ENCODE measurements at places on chromosomes 12 and 14.

- no peak for DNase-seq
These were observed 39.8 kb downstream of the PRIMA1 start for GRCh38 chr14:93748208-93749075.

DNA sequence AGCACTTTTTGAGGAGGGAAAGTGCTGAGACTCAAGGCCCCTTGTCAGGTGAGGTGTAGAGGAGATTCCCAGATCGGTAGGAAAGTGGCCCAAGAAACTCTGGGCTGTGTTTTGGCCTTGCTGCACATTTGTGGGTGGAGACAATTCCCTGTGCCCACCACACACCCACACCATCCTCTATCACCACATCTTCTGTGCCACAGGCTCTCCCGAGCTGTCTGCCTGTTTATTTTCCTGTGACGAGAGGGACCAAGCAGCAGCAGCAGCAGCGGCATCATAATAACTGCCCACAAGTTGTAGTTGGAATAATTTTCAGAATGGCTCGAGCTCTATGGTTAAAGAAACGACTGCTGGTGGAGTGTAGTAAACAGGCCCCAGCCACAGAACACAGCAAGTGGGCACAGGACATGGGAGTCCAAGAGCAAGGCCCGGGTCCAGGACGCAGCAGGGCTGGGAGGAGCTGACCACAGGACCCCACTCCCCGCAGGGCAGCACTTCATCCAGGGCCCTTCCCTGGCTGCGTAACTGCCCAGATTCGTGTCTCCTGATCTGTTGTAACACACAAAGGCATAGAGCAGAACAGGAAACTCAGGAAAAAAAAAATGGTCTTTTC lies 55.6 kb upstream of the BCL2L14 start:
- DNase-seq, result no peak

GRCh38 chr14:103329401-103330347 lies 4.4 kb upstream of the EIF5 start:
- peak; percentile 84 for DNase-seq

DNA sequence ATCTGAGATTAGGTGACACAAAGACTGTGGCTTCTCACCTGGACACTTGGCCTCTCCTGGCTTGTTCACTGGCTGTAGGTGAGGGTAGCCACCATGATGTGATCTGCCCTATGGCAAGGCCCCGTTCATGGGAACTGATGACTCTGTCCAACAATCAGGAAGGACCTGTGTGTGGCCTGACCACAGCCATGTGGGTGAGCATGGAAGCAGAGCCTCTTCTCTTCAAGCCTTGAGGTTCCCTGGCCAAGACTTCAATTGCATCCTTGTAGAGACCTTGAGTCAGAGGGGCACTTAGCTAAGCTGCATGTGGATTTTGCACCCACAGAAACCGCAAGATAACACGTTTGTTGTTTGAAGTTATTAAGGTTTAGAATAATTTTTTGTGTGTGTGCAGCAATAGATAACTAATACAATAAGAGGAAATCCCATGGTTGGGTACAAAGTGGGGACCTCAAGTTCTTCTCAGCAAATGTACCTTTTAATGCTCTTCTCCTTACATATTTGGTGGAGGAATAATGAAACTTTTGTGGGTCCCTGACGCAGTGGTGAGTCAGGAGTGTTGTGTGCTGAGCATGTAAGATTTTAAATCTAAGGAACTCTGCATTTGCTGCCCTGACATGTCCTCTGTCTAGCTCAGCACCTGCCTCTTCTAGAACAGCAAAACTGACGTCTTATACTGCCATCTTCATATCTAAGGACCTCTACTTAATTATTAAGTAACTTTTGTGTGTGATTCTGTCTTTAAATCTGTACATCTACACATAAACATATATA lies 27.5 kb upstream of the PLEKHG7 start:
- DNase-seq, result no peak

DNA sequence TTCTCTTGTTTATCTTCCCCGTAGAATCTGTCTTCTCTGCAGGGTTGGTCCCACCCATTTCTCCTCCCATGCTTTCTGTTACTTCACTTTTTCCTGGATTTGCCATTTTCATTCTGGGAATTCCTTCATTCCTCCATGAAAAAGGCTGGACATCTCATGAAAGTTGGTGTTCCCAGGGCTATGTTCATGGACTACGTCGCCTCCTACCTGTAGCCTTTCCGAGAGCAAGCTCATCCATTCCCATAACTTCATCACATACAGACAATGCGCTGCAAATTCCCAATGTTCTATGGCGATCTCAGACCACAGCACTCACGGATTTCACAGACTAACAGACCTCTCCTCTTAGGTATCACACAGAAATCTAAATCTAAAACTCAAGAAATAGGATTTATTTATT lies 217.1 kb downstream of the EXOC5 start:
- no peak for DNase-seq

DNA sequence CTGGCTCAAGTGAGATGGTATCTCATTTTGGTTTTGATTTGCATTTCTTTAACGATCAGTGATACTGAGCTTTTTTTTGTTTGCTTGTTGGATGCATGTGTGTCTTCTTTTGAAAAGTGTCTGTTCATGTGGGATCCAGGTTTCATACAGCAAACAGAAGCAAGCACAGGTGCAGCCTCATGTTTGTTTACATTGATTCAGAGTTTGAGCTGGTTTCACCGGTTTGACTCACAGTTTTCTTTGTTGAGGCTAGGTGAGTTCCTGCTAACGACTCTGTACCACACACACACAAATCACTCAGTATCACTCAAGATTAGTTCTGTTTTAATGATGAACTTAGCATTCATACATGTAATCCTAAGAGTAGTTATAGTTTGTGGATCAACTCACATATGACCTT lies 3.7 kb downstream of the OR10G2 start:
- DNase-seq, result no peak

DNA sequence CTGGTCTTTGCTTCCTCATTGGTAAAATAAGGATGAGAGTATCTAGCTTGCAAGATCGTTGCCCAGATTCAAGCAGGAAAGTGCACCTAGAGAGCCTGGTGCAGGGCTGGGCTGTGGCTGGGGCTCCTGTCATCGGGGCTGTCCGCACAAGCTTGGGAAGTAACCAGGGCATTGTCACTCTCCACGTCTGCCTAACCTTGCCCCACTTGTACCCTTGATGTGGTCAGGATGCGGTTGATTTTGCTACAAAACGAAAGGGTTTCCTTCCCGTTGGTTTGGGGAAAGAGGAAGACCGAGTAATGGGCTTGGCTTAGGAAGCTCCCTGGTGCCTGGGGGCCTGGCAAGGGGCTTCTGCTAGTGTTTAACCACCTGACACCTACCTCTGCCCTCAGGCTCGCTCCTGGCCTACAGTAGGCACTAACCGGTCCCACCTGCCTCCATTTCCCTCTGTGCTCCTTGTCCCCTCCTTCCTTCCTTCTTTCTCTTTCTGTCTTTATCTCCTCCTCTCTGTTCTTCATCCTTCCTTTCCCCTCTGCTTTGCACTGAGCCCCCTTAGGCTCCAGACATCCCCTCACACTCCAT lies 21.8 kb downstream of the MVK start:
- no peak for DNase-seq

DNA sequence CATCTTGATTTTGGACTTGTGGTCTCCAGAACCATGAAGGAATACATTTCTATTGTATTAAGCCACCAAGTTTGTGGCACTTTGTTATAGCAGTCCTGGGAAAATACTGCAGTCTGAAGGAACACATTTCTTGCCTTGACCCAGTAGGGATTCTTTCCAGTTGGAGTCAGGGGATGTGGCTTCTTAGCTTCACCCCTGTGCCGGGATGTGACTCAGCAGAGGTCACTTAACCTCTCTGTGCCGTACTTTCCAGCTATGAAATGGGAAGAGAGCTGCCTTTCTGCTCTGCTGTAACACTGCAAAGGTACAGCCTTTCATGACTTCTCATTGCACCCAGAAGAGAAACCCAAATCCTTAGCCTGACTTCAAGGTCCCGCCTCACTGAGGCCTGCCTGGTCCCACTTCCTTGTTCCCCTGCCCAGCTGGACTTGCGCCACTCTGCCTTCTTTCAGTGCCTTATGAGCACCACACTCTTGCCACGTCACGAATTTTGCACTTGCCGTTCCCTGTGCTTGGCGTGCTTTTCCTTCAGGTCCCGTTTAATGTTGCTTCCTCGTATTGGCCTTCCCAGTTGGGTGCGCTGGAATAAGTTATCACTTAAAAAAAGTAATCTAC lies 24.2 kb downstream of the CHST11 start:
- no peak for DNase-seq

- DNase-seq, result no peak
These were observed 79.7 kb upstream of the RAP1B start for GRCh38 chr12:68530965-68531364.

- DNase-seq, result no peak
These were observed 307.6 kb downstream of the RAD51B start for GRCh38 chr14:68127166-68127565.

DNA sequence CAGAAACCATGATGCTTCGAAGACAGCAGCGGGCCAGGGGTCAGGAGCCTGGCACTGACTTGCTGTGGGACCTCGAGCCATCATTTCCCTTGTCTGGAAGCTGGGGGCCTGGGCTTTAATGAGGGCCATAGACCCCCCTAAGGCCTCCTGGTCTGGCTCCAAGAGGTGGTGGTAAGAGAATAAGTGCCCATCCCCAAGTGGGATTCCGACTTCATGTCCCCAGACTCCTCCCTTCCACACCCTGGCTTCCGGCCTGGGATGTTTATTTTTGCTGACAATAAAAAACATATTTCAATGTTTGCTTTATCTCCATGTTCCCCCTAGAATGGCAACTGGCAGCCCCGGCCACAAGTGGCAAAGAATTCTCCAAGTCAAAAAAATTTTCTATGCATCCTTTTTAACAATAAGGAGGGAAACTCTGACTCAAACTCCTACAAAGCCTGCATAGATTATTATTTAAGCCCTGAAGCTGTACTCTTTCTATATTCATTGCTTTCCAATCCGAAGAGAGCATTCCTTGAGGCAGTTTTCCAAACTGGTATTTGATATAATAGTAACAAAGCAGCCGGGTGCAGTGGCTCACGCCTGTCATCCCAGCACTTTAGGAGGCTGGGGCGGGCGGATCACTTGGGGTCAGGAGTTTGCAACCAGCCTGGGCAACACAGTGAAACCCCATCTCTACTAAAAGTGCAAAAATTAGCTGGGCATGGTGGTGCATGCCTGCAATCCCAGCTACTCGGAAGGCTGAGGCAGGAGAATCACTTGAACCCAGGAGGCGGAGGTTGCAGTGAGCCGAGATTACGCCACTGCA lies 84.0 kb downstream of the ITPK1 start:
- DNase-seq, result no peak

DNA sequence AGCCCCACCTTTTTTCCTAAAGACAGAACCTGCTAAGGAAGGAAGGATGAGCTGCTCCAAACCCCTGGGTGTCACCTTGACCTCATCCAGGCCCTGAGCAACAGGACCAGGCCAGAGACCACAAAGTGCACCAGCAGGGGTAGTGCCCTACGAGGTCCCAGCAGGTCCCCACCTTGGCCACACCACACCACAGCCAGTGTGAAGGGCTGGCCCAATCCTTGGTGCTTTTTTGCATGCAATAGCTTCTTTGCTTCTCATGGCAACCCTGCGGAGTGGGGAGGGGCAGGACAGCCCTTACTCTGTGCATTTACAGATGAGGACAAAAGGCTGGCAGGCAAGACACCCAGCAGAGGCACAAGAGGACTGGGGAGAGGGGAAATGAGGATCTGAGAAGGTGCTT lies 352.6 kb downstream of the BCL11B start:
- no peak for DNase-seq

- DNase-seq, result no peak
These were observed 53.7 kb downstream of the SERPINA10 start for GRCh38 chr14:94239406-94239805.

DNA sequence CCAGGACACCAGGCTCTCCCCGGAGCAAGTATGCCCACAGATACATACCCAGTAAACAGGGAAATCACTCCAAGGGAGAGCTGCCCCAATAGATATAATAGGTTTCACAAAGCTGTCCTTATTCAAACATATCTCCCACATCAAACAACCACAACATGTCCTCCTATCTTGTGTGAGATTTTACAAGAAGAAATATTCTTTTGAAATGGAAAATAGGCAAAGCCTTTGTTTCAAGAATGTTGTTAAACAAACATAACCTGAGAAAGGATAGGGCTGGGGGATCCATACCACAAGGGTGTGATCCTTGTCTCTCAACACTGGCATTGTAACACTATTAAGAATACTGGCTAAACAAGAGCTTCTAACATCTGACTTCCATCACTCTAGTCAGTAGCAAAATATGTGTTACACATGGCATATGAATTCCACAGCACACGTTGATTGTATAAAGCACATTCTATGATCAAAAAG lies 32.9 kb downstream of the LGR5 start:
- DNase-seq, result no peak

GRCh38 chr12:76552343-76552938 lies 7.1 kb downstream of the OSBPL8 start:
- DNase-seq, result no peak

- no peak for DNase-seq
These were observed 301.4 kb upstream of the NOS1 start for GRCh38 chr12:117662620-117663395.

DNA sequence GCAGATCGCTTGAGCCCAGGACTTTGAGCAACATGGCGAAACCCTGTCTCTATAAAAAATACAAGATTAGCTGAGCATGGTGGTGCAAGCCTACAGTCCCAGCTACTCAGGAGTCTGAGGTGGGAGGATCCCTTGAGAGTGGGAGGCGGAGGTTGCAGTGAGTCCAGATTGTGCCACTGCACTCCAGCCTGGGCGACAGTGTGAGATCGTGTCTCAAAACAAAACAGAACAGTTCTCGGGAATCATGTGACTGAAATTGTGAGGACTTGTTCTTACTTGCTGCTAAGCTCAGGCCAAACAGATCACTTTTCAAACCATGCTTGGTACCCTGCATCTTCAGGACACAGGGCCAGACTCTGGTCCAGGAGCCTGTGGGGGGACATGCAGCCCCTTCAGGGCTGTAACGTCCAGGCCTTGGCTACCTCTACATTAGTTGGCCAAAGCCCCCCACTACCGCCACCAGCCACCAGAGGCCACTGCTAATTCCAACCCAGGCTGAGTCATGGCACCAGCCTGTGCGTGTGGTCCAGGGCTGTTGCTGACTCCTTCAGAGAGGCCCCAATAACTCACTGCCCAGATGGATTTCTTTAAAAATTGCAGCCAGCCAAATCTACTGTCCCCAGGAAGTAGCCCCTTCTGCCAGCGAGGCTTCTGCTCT lies 33.4 kb upstream of the SYNDIG1L start:
- DNase-seq, result no peak

Data from NCI-H510A treated with DMSO at 0.1 percent for 48 hours (cell line).